ENCODE measurements at places on chromosomes 13 and 19.

GRCh38 chr13:51451134-51451466, 1.7 kb downstream of the INTS6 start:
- no peak for DNase-seq

DNA sequence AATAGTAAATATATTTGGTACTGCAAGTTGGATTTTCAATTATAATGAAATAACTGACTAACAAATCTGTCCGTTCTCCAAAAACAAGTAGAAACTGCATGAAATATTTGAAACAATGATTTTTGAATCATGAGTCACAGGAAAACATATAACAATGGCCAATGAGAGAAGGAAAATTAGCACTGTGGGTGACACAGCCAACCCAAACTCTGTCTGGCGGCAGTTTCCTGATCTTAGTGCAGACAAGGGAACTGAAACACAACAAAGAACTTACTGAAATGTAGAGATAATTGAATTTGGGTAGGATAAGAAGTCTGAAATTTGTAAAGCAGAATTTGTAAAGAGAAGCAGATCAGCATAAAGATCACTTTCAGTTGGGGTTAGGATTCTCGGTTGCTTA, 2743.3 kb upstream of the PCDH20 start:
- DNase-seq: peak; percentile 73

DNA sequence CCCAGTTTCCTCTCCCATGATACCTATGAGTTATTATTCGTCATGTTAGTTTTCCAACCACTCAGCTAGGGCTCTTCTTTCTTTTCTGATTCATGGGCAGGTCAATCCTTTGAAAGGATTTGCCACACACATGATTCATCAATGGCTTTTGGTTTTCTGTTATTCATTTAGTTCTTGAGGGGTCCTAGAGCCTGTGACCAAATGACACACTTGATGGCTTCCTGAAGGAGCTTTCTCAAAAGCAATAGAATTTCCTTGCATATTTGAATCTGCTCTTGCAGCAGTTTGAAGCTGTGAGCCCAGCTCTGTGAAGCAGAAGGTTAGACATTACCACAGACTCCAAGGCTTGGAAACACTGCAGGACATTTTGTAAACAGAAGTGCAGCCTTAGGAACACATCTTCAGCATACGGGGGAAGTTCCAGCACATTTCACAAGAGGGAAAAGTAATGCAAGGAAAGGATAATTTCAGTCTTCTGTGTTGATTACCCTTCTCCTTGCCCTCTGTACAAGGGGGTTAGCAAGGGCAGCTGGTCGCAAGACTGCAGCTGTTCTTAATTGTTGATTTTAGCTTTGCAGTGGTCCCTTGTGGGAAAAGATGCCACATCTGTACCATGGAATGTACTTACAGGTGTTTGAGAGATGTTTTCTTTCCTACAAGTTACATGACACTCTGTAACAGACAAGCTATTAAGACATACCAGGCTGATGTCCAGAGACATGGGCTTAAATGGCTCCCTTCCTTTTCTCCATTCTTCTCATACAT, 338.6 kb downstream of the KCNRG start:
- peak; percentile 19 for DNase-seq

GRCh38 chr13:21511849-21512248, 52.7 kb upstream of the ZDHHC20 start:
- peak; percentile 7 for DNase-seq

DNA sequence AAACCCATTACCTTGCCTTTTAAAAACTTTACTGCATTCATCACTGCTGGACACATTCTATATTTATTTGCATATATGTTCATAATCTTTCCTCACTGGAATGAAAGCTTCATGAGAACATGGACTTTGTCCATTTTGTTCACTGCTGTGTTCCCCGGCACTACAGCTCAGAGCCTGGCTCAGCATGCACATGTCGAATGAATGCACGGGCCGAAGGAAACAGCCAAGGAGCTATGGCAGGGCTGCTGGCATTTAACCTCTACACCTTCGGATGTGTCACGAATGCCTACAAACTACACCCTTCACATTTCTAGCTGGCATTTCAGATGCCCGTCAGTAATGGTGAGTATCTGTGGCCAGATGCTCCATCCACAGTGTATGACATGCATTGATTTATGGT, 7.6 kb downstream of the MTIF3 start:
- no peak for DNase-seq

- DNase-seq: no peak
Observed at GRCh38 chr13:60282186-60282585, 114.8 kb upstream of the TDRD3 start.

- peak; percentile 42 for DNase-seq
Observed at GRCh38 chr19:38210458-38210987, 13.5 kb downstream of the DPF1 start.

- DNase-seq: no peak
Observed at GRCh38 chr13:65057986-65058385, 2172.2 kb downstream of the PCDH9 start.

DNA sequence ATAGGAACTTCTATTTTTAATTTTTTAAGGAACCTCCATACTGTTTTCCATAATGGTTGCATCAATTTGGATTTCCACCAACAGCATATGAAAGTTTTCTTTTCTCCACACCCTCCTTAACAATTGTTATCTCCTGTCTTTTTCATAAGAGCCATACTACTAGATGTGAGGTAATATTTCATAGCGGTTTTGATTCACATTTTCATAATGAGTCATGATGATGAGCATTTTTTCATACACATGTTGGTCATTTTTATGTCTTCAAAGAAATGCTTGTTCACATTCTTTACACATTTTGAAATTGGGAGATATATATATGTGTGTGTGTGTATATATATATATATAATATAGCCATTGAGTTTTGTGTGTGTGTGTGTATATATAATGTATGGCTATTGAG, 420.3 kb upstream of the PCDH9 start:
- no peak for DNase-seq

DNA sequence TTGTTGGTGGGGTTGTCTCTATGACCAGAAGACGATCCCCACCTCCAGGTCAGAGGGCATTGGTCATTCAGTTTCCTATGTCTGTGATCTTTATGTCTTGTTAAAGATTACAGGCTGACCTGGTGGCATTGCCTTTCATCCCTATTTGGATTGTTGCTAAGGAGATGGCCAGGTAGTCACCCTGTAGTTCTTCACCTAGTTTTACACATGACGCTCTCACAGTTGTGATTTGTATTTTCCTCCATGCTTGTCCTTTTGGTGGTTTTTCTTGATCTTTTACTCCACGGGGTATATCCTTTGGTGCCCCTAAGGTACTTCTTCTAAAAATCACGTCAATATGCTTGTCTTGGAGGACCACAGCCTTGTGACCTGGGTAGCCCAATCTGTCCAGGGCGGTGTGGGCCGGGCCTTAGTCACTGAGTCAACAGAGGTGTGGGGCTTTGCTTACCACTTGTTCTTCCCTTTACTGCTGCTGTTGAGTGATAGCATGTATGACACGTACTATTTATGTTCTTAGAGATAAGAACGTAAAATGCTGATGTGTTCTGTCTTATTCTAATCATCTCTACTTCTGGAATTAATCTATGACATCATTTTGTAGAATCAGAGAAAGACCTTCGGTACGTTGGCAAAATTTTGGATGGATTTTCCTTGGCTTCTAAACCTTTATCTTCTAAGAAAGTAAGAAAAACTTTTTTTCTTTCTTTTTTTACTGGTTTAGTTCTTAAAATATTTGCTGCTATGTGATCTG, 20.1 kb downstream of the GPATCH1 start:
- DNase-seq: no peak

GRCh38 chr13:110616103-110617101, 1.1 kb downstream of the NAXD start:
- peak; percentile 79 for DNase-seq

DNA sequence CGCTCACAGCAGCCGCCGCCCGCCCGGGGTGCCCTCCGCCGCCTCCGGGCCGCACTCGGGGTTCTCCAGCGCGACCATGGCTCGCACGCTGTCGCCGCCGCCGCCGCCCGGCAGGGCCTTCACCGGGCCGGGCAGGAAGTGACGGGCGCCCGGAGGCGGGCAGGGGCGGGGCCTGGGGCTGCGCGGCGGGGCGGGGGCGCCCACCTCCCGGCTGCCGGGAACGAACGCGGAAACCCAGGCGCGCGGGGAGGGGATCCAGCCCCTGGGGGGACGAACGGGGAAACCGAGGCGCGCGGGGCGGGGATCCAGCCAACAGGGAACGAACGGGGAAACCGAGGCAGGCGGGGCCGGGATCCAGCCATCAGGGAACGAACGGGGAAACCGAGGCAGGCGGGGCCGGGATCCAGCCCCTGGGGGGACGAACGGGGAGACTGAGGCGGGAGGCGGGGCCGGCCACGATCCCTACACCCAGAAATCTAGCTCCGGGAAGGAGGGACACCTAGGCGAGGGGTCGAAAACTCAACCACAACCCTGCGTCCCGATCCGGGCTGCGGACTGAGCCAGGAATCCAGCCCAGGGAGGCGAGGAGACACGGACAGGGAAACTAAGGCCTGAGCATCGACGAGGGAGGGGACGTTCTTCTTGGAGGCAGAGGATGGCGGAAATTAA, at the start of gene R3HDM4:
R3HDM4 (minus strand) TSS at position 140 of the 669 bp plus-strand sequence; CDS start at position 78, 62 bp downstream.
- peak; percentile 97 for DNase-seq

GRCh38 chr13:30933354-30933670, 856 bp downstream of the TEX26 start:
- DNase-seq: no peak

DNA sequence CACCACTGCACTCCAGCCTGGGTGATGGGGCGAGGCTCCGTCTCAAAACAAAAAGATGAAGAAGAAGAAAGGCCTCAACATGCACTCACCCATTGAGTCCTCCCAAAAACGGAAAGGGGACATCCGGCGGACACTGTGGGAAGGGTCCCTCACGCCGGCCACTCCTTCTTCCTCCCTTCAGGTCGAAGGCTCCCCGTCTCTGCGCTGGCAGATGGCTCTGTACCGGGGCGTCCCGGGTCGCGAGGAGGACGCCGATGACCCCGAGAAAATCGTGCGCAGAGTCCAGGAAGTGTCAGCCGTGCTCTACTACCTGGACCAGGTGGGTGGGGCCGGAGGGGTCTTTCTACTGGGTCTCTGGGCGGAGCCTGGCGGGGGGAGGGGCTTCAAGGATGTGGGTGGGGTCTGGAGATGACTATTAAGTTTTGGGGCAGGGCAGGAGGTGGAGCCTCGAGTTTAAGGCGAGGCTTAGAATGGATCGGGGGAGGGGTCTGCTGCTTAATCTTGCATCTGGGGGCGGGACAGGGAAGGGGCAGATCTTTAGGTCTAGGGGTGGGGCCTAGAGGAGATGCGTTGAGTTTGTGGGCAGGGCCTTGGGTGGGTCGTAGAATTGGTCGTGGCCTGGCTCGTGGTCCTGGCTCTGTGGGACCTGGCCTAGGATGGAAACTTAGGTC, 90.2 kb downstream of the MAP4K1 start:
- no peak for DNase-seq

DNA sequence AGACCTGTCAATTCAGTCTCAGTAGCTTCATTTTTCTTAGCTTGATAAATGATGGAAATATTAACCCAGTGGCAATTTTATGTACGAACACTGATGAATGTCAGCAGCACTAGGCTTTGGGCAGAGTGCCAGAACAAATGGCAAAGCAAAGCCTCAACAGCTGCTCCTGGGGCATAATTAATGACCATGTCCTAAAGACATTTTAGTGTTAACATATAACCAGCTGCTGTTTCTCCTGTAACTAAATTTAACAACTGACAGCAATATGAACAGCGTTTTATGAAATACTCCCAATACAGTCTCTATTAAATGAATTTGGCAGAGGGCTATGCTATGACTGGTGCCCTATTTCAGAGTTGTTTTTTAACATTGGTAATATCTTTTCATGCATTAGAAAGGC, 47.1 kb downstream of the ZNF568 start:
- no peak for DNase-seq
